NAMALWA (cell line): ENCODE measurements at places on chromosomes 12 and 14.
A peak's percentile ranks its signal among the peaks of the same experiment; 100 is the strongest.

GRCh38 chr14:105223260-105223659, 25.1 kb upstream of the BTBD6 start:
- no peak for DNase-seq

GRCh38 chr12:4293966-4294505, 20.5 kb downstream of the CCND2 start:
- DNase-seq: no peak

- DNase-seq: peak; percentile 25
These were observed 14.1 kb upstream of the ACSM4 start for GRCh38 chr12:7289743-7290142.

- DNase-seq: peak; percentile 52
These were observed 1.0 kb downstream of the SH2B3 start for GRCh38 chr12:111406474-111407376.

- DNase-seq: peak; percentile 56
These were observed 2.9 kb downstream of the NUDT4 start for GRCh38 chr12:93380480-93381121.

DNA sequence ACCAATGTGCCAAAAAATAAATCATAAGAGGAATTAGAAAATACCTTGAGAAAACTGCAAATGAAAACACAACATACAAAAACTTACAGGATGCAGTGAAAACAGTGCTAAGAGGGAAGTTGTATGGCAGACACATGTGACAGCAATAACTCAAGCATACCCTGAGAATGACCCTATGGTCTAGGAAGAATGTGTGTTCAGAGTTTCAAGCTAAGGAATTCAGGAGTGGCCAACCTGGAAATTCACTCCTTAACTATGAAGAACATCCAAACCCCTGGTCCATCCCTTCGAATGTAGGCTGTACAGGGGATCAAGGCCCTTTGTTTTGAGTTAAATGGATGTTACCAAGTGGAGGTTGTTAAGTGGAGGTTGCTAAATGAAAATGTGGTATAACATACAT, 16.7 kb upstream of the TTC9 start:
- no peak for DNase-seq

DNA sequence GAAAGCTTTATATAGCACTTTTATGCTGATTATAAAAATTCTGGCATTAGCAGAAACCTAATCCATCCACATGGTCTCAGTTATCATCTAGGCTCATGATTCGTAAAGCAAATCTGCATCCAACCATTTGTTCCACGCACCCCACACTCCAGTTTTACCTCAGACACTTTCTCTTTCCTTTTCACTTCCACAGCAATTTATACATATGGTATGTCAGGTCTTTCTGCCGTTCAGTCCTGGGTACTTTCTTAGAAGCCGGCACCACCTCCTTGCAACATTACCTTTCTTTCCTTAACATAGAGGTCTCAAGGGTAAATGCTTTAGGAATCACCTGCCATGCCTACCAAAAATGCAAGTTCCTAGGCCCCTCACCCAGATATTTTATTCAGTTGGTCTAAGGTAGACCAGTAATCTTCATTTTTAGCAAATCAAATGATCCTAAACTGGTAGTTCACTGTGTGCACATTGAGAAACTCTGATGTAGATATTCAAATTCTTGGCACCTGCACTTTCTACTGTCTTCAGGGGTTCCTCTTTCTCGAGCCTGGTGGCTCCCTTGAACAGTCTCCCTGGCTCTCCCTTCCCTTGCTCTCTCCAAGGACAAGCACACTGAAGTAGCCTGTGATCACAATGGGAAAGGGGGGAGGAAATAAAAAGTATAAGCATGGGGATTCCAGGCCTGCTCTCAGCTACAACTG, 2.8 kb upstream of the KRAS start:
- peak; percentile 60 for DNase-seq

DNA sequence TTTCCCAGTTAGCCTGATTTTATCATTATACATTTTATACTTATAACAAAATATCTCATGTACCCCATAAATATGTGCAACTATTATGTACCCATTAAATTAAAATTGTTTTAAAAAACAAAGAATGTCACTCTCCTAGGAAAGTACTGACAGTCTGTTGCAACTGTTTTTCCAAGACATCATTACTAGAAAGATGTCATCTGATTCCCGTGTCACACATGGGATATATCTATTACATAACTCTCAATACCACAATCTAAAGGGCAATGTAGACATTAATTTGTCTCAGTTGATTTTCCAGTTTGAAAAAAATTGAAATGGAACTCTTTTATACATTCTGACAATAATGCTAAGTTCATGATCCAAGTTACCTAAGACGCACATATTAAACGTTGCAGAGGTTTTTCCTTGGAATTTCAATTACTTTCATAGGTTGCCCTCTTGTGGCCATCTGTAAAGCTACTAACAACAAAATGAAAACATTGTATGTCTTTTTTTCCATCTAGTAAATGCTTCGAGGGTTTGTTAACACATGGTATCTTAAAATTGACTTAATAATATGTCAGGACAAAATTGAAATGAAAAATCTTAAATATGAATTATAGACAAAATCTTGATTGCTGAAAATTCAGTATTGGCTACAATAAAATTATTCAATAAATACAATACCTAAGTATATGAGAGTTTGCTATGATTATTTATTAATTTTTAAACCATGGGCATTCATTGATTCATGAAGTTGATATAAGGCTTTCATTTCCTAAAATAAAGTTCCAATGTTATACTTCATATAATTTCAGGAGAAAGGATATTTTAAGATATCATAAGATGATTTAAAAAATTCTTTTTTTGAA, 131.6 kb downstream of the PPFIA2 start:
- DNase-seq: peak; percentile 58

DNA sequence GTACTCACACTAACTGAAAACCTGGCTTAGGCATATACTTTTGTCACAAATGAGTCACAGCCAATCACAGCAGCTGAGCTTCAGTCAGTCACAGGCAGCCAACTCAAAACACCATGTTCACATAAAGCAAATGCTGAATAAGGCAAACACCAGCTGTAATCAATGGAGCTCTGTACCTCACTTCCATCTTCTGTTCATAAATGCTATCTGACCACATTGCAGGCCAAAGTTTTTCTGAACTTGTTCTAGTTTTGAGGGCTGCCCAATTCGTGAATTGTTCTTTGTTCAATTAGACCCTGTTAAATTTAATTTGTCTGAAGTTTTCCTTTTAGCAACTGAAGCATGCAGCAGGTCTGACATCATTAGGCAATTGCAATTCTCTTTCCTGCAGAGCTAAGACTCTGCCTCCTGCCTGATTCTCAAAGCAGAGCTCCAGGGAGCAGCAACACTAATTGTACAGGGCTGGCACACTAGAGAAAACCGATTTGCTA, 129.9 kb downstream of the WIF1 start:
- DNase-seq: no peak

DNA sequence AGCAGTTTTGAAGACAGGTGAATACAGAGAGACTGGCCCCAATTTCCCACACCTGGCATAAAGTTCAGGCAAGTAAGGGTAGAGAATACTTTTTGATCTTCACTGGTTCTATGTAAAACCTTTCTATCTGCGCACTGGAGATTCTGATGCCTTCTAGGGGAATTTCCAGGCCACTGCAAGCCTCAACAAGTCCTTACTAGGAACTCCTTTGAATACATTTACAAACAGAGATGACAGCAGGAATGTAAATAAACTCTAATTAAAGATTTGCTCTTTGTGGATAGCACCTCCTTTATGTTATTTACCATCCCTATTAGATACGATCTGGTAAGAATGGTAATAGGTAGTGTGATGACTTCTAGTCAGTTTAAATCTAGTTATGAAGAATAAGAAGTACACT, 69.2 kb downstream of the NTN4 start:
- DNase-seq: peak; percentile 25

- DNase-seq: no peak
These were observed 1077.2 kb downstream of the BCL11B start for GRCh38 chr14:98194821-98195220.

DNA sequence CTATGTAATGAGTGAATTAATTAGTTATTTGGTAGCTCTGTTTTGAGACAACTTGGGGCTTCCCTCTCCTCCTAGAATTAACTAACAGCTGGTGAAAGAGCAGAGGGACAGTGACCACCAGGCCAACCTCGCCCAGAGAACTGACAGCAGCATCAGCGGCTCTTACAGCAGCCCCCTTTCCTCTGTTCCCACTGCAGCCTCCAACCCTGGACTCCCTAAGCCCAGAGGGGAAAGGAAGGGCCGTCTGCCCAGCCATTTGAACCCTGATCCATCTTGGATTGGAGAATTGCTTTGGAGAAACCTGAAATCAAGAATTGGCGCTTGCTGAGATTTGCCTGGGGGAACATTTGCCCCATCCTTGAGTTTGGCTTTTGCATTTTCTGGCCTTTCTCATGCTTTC, 45.5 kb downstream of the B4GALNT3 start:
- DNase-seq: no peak

DNA sequence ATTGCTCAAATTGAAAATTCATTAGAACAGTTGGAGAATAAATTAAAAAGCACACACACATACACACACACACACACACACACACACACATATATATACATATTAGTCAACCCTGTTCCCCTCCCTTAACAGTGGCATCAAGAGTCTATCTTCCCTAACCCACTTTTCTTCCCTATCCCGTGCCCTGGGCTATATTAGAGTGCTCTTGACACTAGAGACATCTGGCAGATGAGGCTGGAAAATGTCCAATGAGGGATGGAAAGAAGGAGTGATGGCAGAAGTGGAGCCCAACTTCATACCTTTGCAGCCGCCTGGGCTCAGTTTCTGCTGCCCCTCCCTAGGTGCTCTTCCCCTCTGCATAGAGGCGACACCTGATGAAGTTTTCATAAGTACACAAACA, 172.4 kb upstream of the NUDT4 start:
- DNase-seq: no peak

- no peak for DNase-seq
These were observed 170.7 kb downstream of the NOVA1 start for GRCh38 chr14:26427097-26427496.

GRCh38 chr12:85441025-85441424, 161.0 kb downstream of the ALX1 start:
- no peak for DNase-seq

DNA sequence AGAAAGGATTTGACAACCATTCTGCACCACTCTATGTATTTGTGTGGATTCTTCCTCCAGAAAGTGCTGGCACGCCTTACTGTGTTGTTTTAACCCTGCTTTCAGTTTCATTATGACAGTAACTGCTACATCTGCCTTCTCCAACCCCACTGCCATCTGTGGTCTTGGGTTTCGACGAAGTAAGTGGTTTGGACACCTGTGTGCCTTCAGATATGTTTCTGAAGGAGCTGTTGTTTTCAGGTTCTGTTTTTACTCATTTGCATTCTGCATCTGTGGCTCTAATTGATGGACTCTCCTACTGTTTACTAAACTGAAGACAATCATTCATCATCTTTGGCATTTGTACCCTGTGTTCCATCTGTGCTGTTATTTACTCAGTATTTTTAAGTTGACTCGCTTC, 4.1 kb downstream of the TSHR start:
- peak; percentile 99 for DNase-seq

GRCh38 chr12:2924019-2924418, 33.3 kb downstream of the TULP3 start:
- no peak for DNase-seq

DNA sequence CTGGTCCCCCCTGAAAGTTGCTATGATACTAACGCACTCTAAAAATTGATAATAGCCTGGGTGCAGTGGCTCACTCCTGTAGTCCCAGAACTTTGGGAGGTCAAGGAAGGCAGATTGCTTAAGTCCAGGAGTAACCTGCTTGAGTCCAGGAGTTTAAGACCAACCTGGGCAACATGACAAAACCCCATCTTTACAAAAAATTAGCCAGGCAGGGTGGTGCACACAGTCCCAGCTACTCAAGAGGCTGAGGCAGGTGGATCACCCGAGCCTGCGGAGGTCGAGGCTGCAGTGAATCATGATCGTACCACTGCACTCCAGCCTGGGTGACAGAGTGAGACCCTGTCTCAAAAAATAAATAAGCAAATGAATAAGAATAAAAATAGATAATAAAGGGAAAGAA, 42.9 kb downstream of the HEATR5A start:
- DNase-seq: no peak

GRCh38 chr14:81401420-81402122, 1.4 kb upstream of the STON2 start:
- DNase-seq: no peak

DNA sequence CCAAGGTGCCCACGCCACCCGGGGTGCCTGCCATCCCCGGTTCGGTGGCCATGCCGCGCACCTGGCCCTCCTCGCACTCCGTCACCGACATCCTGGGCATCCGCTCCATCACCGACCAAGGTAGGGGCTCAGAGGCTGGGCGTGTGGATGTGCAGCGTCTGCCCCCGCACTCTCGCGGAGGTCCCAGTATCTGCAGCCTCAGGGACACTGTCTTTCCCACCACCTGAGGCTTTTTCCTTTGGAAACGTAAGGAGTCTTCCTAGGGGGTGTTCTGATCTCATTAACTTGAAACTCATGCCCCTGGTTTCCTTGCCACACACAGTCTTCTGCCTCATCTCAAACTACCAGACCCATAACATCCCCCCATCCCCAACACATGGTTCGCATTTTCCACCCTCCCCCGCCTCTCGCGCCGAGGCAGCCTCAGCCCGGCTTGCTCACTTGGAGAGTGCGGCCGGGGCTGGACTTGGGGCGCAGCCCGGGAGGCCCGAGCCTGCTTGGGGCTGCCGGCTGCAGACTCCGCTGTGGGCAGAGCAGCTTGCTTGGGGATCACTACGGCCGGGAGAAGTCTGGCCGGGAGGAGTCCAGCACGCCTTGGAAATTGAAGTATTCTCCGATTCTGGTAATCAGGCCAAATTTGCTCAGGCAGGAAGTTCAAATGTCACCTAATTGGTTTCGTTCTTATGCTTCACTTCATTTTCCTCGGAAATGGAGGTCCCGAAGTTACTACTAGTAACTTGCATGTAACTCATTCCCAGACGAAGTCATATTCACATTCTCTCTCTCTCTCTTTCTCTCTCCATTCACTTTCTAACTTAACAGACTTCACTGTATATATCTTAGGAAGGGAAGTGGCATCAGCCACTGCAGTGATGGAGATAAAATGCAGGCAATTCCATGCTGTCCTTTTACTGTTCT, 2.0 kb downstream of the PAX9 start:
- DNase-seq: no peak

- no peak for DNase-seq
These were observed 217.8 kb downstream of the TMEM117 start for GRCh38 chr12:44053549-44054127.

DNA sequence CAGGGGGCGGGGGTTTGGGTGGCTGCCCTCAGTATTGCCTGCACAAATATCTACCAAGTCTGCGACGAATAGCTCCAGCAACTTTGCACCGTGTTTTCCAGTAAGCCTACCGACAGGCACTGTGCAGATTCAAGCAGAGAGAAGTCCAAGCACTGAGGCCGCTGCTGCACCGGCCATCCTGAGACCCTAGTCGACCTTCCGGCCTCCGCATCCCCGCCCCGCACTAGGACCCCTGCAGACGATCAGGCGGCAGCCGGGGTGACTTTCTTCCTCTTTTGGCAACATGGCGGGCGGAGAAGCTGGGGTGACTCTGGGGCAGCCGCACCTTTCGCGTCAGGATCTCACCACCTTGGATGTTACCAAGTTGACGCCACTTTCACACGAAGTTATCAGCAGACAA, at the start of gene EIF2S3B:
Gene EIF2S3B, plus strand, starts transcription at position 271 of the 400 bp plus-strand sequence. Its CDS starts 13 bp downstream, at position 284.
- DNase-seq: no peak

- DNase-seq: no peak
These were observed 24.1 kb downstream of the TTC8 start for GRCh38 chr14:88848571-88848970.
